Hematopoietic multipotent progenitor cell treated with erythropoietin and hydrocortisone succinate and interleukin-3 and kit ligand, for 6 days (in vitro differentiated cells): ENCODE measurements at places on chromosomes 1 and 21.

DNA sequence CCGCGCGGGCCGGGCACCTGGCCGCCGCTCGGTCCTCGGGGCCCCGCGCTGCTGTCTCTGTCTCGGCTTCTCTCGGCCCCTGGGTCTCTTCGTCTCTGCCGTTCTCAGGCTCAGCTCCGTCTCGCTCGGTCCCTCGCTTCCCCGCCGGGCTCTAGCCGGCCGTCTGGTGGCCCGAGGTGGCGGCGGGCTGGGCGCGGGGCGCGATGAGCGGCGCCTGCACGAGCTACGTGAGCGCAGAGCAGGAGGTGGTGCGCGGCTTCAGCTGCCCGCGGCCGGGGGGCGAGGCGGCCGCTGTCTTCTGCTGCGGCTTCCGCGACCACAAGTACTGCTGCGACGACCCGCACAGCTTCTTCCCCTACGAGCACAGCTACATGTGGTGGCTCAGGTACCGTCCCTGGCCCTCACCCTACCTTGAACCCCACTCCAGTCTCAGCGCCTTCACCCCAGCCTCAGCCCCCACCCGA, 355 bp downstream of the SHISAL2A start:
- peak; percentile 19 for DNase-seq

GRCh38 chr1:86247597-86248279, 91.2 kb upstream of the COL24A1 start:
- DNase-seq = no peak

- peak; percentile 68 for DNase-seq
Measured at GRCh38 chr1:50333595-50333974, 89.7 kb downstream of the DMRTA2 start.

GRCh38 chr1:167663002-167663772, 33.2 kb downstream of the RCSD1 start:
- no peak for DNase-seq

DNA sequence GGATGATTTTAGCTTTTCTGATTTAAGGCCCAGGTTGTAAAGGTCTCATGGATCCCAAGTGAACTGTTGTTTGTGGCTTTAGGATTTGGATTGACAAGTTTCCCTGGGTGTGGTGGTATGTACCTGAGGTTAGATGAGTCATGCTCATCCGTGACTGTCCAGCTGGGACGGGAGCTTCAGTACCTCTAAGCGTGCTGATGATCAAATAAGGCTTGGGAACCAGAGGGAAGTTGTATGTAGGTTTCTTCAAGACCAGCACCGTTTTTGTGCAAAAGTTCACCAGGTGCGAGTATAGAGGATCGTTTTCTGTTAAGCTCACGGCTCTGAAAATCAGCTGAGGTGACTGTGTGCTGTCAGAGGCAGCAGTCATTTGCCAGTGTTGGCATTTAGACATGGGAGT, 19.8 kb downstream of the PLA2G2E start:
- DNase-seq = no peak
